ENCODE measurements at places on chromosomes 1 and 21.

DNA sequence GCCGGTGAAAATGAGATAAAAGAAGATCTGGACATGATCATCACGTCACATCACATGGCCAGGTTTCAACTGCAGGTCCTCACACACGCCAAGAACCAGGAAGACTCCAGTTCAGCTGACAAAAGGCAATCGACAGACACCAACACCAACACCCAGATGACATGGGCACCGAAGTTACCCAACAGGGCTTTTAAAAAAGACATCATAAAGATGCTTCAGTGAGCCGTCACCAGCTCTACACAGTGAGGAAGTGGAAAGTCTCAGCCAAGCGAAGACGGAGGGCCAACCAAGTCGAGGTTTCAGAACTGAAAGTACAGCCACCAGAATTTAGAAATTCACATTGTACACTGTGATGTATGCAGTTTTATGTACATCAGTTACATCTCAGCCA, 154.3 kb upstream of the COL6A1 start:
- no peak for DNase-seq

DNA sequence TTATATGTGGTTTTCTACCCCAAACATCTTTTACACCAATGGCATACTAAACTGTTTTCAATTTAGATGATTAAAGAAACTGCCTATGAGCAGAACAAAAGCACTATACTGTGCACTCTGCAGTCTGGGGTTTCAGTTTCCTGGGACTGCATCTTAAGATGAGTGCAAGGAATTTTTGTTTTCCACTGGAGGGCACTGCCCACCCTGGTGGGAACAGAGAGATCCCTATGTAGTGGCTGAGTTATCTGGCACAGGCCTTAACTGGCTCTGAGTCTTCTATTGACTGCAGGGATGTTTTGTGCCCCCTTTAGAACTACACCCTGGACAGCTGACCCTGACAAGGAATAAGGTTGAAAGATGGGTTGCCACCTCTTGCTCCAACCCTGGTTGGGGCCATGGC, 12.0 kb downstream of the PROK1 start:
- DNase-seq: no peak

- DNase-seq: peak; percentile 75
Measured at GRCh38 chr1:1013922-1014648, 788 bp downstream of the ISG15 start.

GRCh38 chr1:46581681-46582455, 22.2 kb downstream of the MKNK1 start:
- no peak for DNase-seq

- peak; percentile 40 for DNase-seq
Measured at GRCh38 chr1:39392851-39393573, 98.4 kb upstream of the BMP8A start.

DNA sequence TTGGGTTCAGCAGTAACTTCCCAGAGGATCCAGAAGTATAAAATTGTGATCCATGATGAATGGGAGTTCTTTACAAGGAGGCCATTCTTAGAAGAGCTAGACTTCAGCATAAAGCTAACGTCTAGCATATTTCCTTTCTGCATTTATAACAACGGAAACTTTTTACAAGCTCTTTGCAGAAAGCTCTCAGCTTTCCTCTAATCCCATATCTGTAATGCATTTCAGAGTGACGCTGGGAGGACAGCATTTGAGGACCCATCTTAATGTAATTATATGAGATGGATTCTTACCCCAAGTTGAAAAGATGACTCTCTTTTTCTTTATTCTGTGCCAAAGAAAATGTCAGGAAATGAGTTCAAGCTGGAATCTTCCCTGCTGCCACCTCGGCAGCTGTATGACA, 132.0 kb upstream of the CACHD1 start:
- DNase-seq: no peak

GRCh38 chr21:26784974-26785373, 60.2 kb downstream of the ADAMTS1 start:
- DNase-seq: no peak

DNA sequence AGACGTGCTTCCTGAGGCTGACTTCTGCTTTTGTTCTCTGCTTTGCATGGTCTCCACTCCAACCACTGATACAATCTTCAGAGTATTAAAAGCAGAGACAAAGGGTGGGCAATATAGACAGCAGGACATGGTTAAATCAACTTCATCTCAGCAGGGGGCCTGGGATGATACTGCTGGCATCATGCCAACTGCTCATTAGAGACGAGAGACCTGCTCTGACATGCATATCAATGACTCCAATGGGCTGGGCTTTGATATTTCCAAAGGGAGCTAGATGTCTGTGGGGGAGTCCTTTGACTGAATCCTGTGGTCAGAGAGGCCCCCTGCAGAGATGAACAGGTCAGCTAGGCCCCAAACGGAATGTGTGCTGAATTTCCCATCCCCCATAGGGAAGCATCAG, 106.6 kb downstream of the ACTL8 start:
- DNase-seq: peak; percentile 52

DNA sequence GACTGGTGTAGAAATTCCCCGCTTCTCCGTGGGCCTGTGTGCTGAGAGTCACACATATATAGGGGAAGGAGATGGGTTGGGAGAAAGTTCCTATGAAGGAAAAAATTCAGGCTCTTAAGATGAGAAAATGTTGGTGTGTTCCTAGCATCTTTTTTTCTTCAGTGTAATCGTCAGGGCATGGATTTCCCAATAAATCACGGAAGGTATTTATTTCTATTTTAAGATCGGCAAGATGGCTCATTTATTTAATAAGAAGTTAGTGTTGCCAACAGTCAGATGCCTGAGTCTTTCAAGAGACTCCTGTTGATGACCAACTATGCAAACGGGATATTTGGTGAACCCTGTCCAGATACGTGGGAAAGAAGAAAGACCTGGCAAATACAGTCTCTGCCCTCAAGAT, 58.2 kb downstream of the TGFB2 start:
- no peak for DNase-seq

DNA sequence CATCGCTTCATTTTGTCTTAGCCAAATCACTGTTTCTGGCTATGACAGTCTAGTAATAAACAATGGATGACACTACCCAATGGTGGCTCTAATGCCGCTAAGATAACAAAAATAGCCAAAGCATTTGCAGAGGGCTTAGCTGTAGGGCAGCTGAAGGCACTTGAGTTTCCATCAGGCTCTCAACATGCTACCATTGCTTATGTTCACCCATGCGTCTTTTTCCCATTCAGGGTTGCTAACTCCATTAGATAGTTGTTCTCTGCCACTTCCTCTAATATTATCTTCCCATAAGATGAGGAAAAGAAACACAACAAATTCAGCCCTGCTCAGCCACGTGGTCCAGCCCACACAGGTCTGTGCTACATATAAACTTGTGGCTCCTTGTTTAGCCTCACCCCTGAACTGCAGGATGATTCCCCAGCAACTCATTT, 159.6 kb downstream of the TOMM20 start:
- DNase-seq: no peak

DNA sequence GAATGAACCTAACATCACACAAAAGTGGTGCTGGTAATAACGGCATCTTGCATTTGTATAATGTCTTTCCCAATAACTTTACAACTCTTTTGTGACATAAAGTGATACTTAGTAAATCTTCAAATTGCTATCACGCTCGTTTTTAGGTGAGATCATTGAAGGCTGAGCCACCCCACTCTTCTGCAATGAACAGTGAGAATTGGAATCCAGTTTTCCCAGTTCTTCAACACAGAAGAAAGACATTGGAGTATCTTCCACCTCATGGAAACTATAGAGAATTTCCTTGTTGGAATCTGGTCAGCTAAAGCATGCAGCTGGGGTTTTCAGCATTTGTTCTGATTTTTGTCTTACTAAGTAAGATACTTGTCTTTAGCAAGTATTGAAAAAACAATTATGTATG, 59.9 kb upstream of the NRIP1 start:
- no peak for DNase-seq

DNA sequence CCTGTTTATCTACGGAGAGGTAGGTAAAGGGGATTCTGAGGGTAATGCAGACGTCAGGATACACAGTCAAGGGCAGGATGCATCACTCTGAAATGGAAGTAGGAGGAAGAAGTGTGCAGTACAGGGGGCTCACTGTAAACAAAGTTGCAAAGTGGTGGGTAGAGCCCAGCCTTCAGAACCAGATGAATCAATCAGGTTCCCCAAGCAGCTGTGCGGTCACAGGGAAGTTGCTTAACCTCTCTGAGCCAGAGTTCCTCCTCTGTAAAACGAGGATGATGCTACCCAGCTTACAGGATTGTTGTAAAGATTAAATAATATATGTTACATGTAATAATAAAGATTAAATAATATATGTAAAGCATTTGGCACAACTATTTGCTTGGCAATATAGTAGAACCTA, 13.5 kb upstream of the MYOM3 start:
- no peak for DNase-seq

- no peak for DNase-seq
Measured at GRCh38 chr1:30748098-30748698, 9.4 kb downstream of the LAPTM5 start.

- DNase-seq: peak; percentile 71
Measured at GRCh38 chr1:44485229-44485933, 80.3 kb downstream of the RNF220 start.

GRCh38 chr1:4650481-4650880, 3.9 kb upstream of the AJAP1 start:
- DNase-seq: no peak

DNA sequence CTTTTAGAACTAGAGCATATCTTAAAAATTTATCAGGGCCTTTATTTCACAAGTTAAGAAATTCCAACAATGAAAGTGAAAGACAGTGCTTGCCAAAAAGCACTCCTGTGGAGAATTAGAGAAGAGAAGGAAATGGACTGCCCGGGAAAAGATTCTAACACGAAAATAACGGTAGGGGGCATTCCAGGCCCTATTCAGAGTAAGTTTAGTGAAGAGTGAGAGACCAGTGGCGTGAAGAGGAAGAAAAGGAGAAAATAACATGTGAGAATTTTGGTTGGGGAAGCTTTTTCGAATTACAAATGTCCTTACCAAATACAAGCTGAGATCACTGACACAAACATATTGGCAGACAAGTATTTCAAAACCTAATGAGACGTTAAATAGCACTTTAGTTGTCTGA, 38.4 kb upstream of the RBM34 start:
- DNase-seq: peak; percentile 8

- peak; percentile 84 for DNase-seq
Measured at GRCh38 chr1:161885003-161885402, 118.9 kb downstream of the ATF6 start.

DNA sequence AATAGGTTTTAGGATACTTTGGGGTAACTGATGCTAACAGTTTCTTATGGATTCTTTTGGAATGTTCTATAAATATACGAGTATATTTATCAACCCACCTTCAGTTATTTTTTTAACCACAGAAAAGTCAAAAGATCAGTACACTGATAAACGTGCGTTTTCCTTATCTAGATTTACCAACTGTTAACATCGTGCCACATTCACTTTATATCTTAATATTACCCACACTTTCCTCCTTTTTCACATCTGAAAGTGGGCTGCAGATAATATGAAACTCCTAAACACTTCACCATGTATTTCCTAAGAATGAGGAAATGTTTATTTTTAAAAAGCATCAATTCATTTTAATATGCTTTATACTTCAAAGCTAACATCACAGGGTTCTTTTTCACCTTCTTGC, 7.7 kb downstream of the ATF6 start:
- no peak for DNase-seq

GRCh38 chr1:153087652-153088051, 6.7 kb downstream of the SPRR2E start:
- peak; percentile 8 for DNase-seq

- DNase-seq: no peak
Measured at GRCh38 chr1:37746806-37747205, 18.1 kb downstream of the EPHA10 start.

DNA sequence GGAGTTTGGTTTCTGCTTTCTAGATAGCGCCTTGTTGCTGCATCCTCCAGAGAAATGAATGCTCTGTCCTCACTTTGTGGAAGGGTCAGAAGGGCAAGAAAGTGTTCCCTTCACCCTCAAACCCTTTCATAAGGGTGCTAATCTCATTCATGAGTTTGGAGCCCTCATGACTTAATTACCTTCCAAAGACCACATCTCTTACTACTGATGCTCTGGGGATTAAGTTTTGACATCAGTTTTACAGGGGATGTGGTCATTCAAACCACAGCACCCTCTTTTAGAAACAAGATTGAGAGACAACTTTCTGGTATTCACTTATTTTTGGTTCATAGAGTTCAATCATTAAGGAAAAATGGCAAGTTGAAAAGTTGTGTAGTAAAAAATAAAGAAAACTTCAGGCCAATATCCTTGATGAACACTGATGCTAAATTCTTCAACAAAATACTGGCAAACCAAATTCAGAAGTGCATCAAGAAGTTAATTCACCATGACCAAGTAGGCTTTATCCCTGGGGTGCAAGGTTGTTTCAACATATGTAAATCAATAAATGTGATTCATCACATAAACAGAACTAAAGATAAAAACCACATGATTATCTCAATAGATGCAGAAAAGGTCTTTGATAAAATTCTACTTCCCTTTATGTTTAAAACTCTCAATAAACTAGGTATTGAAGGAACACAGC, 442.1 kb downstream of the PTBP2 start:
- DNase-seq: no peak

GRCh38 chr1:226994586-226995364, 54.7 kb downstream of the COQ8A start:
- DNase-seq: no peak

DNA sequence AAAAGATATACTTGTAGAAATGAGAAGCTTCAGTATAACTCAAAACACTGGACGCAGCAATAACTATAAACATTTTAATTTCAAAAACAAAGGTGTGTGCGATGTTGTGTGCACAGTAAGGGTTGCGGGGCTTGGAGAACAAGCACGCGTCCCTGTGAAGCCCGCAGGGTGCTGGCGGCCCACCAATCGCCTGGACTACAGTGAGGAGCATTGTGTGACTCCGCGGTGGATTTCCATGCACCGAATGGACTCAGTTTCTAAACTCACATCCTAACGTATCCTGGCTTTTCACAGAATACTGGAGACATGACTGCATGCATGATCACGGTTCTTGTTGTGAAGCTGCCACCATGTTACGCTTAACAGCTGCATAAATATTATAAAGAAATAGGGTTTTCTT, 33.0 kb downstream of the NTPCR start:
- no peak for DNase-seq

DNA sequence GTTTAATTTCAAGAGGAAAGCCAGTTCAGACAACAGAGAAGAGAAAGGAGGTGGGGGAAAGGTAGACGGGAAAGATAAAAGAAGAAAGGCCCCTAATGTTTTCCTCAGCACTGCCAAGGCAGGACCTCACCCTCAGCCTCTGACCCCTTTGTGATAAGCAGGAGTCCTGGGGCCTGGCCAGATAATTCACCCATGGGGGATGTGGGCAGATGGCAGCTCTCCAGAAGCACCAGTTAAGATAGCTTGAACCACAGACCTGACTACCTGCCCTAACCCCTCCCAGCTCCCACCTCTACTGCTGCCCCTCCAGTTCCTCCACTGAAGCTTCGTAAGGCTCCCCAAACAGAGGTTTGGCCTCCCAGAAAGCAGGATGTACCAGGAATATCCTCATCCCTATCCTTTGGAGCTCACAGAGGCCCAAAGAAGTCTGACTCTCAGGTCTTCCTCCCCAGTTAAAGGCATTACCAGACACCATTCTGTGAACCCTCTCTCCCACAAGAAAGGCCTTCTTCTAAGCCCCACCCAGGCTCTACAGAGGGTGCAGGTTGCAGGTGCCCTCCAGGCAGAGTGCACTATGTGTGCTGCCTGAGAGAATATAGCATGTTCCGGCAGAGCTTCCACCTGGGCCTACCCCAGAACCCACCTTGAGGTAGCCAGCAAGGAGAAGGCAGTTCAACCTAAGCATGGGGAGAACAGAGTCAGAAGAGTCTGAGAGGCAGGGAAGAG, 9.2 kb upstream of the SNAPIN start:
- DNase-seq: no peak

GRCh38 chr1:115929881-115930280, 46.4 kb upstream of the SLC22A15 start:
- DNase-seq: peak; percentile 77

GRCh38 chr21:44989943-44990780, 50.3 kb downstream of the SLX9 start:
- no peak for DNase-seq
